ENCODE measurements at places on chromosomes 1 and 21. TPM values are rescaled to one million over a fixed set of nuclear protein-coding genes. Genes with fewer than 3 reads are reported as not detected.

DNA sequence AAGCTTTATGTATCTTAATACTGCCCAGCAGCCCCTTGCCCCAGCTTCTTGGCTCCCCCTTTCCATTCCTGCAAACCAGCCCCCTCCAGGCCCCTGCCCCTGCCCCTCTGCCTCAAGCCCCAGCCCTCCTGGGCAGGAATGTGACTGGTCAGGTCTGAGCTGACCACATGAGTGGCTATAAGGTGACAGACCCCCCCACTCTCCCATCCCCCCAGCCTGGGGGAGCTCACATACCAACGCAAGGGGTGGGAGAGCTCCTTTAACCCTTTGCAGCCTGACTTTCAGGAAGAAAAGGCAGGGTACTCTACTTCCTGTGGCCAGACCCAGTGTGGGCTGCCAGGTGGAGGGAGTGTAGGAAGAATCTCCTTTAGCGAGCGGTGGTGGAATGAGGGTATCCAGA is 33.2 kb downstream of the AHDC1 start:
- peak overlapping the region; percentile 54 for H3K4me3 ChIP-seq
- peak; percentile 86 for DNase-seq
- peak overlapping the region; percentile 98 for H3K27ac ChIP-seq

The FAM229A gene
- total RNA-seq: 0.27 TPM

DNA sequence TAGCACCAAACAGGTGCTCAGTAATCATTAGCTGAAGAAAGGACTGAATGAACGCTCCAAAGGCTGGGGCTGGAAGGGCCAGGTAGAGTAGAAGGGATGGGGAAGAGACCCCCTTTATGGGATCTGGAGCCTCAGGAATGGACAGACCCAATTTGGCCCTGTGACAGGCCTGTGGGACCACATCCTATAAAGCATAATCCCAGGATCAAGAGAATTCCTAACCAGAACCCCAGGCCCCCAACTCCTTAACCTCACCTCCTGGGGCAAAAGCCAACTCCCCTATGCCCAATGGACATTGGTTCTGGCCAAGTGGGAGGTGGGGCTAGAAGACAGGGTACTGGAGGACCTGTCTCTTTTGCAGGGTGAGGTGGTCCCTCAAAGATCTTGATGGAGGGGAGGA is 9.2 kb downstream of the HPCAL4 start:
- no peak for DNase-seq
- no peaks in the 10 kb centered on the region for H3K4me1 ChIP-seq
- no peak overlapping the region for H3K27ac ChIP-seq
- no peaks in the 10 kb centered on the region for H3K36me3 ChIP-seq

The C1QB gene
- not detected for total RNA-seq

The DYNLT5 gene
- total RNA-seq: 2.8 TPM

All from GM23338 (cell line).